Activated CD4-positive, alpha-beta T cell treated with anti-CD3 and anti-CD28 coated beads for 24 hours (primary cell): ENCODE measurements at places on chromosomes 3 and 15.

- no peak for DNase-seq
Observed at GRCh38 chr3:26699553-26699952, 77.0 kb downstream of the LRRC3B start.

- DNase-seq: no peak
Observed at GRCh38 chr3:9157651-9158362, 91.6 kb downstream of the SRGAP3 start.

GRCh38 chr3:71376911-71377310 is 206.6 kb downstream of the FOXP1 start:
- no peak for DNase-seq

DNA sequence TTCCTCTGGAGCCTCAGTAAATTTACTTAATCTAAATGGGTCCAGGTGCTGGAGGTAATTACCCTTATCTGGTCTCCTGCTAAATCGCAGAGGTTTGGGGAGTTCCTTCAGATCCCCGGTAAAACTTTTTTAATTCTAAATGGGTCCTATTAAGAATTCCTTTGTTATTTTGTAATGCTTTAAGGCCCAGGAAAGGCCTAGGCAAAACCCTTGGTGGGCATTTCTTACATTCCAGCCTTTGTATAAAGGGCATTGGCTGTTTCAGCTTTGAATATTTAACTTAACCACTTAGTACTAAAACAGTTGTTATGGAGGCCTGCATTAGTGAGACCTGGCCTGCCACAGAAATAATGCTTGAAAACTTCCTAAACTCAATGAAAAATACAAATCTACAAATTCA is 14.9 kb upstream of the ZNF662 start:
- DNase-seq: no peak

- no peak for DNase-seq
Observed at GRCh38 chr3:135263331-135263730, 468.3 kb downstream of the EPHB1 start.

DNA sequence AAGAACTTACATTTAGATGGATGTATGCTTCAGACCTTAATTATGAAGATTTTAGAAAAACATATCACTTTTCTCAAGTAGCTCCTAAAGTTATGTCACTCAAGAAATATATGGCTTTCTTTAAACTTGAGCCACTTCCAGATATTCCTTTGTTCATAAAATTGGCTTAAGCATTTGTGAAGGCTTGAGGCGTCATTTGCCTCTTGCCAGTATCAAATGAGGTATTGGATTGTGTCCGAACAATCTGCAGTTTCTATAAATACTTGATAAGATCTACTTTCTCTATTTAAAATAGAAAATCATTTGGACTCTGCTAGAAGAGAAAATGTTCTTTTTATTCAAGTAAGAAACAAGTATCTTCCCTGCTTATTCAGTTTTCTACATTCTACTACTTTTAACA is 102.6 kb downstream of the RSL24D1 start:
- DNase-seq: no peak

- no peak for DNase-seq
Observed at GRCh38 chr3:37635251-37635650, 226.4 kb upstream of the CTDSPL start.

DNA sequence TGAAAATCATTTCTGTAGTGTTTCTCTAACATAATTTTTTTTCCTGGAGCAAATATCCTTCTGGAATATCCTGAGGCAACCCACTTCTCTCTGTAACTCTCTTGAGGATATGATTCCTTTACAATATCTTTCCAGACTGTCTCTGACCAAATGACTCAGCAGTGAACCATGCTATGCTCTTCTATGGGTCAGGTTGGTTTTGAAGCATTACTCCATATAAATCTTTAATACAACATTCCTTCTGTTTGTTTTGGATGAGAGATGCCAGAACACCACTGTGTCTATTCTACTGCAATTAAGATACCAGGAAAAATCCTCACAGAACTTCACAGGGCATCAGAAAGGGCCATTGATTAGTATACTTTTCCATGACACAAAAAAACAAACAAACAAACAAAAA is 626.4 kb upstream of the ZNF385D start:
- no peak for DNase-seq

DNA sequence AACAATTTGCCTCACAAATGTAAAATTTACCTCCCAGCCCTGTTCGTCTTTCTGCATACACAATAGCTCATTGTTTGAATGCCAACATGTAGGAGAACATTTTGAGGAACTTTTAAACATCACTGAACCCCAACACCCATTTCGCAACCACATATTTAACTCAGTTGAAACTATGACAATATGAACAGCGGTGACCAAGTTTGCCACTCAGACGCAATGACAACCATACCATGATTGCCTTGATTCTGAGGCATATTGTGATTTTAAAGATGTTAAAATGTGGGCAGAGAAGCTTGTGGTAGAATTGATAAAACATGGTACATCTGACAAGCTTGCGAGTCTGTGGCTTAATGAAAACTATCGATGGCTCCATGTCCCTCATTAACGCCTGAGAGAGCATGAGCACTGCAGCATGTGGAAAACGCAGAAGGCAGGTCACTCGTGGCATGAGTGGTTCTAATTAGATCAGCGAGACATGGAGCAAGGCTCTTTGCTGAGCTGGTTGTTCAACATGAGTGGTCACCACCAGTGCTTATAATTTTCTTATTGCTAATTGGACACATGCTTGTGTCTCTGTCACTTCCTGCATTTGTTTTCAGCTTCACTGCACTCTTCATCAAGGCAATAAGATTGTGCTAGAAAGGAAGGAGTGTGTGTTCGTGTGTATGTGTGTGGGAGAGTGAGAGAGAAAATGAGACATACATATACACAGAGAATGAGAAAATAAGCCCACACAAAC is 116.8 kb downstream of the CHST2 start:
- no peak for DNase-seq

GRCh38 chr15:39591896-39592315 is 11.0 kb downstream of the THBS1 start:
- DNase-seq: no peak

- DNase-seq: no peak
Observed at GRCh38 chr3:153852355-153852754, 268.8 kb upstream of the ARHGEF26 start.

- DNase-seq: no peak
Observed at GRCh38 chr15:93088200-93088980, 621 bp downstream of the RGMA start.

DNA sequence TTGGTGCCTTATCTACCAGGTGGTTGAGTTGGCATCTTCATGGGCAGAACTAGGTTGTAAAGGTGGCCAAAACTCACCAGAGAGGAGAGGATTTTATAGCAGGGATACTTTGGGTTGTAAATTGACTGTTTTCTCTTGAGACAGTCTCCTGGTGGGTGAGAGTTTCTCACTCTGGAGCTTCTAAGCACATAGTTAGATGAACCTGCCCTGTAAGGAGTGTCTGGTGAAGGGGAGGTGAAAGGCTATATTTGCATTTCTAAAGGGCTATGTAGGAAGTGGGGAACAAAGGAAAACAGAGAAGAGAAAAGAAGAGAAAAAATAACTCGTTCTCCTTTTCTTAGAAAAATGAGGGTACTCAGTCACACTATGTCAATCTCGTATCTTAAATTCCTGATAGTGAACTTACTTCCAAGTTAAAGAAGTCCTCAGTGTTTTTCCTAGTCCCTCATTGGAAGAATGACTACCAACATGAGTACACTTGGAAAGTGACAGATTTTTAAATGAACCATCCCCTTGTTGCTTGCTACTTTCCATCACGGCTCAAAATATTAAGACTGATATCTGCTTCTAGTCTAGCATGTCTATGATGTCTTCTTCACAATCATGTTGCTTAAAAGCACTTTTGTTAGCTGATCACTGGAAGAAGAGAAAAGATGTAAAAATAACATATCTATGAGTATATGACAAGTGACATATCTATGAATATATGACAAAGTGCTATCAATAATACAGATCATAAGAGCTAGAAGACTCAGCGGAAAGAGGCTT is 113.8 kb upstream of the P2RY1 start:
- DNase-seq: no peak

- no peak for DNase-seq
Observed at GRCh38 chr3:12308517-12308916, 19.6 kb downstream of the PPARG start.

DNA sequence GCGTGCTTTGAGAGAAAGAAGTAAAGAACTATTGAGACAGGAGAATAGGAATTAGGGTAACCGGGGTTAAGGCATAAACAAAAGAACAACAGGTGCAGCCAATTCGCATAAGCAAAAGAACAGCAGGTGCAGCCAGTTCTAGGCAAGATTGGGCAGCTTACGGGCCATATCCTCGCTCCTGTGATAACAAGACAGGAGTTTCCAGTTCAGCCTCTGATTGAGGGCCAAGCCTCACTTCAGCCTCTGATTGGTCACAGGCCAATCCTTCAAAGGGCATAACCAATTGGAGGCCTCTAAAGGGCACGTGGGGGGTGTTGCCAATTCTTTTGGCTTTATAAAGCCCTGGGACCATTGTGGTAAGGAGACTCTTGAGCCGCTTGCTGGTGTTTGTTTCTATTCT is 143.5 kb downstream of the GADL1 start:
- no peak for DNase-seq

DNA sequence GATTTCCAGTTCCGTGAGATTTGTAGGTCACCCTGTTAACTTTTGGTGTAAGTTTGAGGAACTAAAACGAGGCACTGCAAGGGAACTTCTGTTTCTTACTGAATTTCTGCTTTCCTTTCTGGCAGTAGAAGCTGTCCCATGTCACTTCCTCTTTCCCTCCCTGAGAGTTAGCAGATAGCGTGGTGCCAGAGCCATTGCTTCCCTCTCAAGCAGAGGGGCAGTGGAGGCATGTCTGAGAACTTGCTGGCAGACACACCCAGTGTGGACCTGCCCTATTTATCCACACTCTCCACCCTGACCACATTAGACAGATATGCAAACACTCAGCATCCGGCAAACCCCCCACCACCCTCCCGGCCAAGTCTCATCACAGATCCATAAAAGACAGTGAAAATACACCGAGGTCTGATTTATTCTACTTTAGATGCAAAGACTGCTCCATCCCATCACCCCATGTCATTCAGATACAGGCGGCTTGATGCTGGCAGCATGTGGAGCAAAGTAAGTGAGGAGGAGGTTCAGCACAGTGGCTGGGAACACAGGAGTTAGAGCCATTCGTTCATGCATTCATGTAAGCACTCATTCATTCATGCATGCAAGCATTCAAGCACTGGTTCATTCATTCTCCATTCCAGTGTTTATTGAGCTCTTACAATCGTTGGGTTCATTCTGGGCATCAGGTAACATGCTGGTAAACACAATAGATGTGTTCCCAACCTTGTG is 324.7 kb downstream of the SHQ1 start:
- DNase-seq: no peak

DNA sequence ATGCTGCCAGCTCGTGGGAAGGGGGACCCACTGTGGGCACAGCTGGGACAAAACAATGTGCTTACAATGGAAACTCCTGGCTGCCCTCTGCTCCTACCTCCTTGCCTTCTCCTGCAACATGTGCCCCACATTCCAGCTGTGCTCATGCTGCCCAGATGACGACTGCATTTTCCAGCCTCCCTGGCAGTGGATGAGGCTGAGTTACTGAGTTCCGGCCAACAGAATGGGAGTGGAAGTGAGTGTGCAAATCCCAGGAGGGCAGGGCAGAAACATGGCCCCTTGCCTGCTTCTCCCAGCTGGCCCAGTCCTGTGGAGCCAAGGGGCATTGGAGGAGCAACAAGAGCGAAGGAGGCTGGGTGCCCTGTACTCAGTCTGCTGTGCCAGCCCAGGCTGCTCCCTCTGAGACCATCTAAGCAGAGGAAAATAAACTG is 17.1 kb downstream of the KLF15 start:
- no peak for DNase-seq
